ENCODE measurements at places on chromosomes 4 and X.

- no peak for DNase-seq
Observed at GRCh38 chr4:152700151-152700550, 20.4 kb upstream of the TMEM154 start.

GRCh38 chr4:168248176-168248710 lies 70.3 kb downstream of the DDX60 start:
- DNase-seq, result no peak

DNA sequence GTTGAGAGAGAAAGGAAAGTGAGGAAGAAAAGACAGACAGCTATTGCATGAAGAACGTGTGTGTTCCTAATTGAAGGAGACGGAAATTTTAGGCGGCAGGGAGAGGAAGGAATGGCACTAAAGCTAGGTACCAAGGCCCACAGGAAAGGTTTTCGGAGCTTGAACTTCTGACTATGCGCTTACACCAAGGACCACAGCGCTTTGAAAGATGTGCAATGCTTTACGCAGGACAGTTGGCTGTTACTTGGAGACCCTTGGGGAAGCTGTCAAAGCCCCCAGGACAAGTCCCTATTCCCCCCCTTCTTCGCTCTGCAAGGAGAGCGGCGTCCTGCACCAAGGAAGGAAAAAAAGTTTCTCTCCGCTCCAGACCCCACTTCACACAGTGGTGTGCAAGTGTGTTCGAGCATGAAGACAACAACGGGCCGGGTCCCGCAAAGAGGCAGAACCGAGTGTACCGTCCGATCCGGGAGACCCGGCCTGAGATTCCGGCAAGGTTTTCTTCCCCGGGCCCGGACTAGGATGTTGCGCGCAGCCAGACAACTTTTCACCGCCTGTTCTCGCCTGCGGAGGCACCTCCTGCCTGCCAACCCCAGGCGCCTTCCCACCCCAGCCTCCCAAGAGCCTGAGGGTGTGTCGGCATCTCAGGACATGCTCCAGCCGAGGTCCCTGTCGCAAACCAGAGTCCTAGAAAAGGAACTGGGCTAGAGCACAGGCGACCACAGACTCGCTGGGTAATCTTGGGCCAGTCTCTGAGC lies 896 bp downstream of the KDR start:
- no peak for DNase-seq

DNA sequence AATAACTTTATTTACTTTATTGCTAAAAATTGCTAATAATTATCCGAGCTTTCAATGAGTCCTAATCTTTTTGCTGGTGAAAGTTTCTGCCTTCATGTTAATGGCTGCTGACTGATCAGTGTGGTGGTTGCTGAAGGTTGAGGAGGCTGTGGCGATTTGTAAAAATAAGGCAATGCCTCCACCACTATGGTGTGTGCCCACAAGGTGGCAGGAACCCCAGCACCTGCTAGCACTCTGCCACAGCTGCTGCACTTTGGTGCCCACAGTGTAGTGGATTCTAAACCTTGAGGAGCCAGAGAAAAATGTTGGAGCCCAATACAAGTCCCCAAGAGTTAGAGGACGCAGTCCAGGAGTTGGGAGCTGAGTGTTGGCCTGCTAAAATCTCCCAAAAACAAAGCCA lies 1237.1 kb downstream of the PCDH19 start:
- no peak for DNase-seq

DNA sequence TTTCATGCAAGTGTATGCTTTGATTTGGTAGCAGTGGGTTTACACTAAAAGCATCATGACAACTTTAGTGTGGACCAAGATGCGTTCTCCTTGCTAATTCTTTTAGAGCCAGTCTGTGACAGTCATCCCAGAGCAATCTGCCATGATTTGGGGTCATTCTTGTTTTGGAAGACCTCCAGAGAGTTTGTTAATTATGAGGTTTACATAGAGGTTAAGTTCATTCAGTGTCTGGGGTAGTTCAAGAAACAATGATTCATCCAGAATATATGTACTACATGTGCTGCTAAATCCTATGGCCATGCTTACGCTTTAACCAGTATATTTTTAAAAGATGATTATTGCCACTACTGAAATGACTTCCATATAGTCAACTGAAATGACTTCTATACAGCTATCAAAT lies 328.5 kb upstream of the AGA start:
- DNase-seq, result no peak

- DNase-seq, result no peak
Observed at GRCh38 chr4:169379688-169380087, 108.9 kb upstream of the SH3RF1 start.

DNA sequence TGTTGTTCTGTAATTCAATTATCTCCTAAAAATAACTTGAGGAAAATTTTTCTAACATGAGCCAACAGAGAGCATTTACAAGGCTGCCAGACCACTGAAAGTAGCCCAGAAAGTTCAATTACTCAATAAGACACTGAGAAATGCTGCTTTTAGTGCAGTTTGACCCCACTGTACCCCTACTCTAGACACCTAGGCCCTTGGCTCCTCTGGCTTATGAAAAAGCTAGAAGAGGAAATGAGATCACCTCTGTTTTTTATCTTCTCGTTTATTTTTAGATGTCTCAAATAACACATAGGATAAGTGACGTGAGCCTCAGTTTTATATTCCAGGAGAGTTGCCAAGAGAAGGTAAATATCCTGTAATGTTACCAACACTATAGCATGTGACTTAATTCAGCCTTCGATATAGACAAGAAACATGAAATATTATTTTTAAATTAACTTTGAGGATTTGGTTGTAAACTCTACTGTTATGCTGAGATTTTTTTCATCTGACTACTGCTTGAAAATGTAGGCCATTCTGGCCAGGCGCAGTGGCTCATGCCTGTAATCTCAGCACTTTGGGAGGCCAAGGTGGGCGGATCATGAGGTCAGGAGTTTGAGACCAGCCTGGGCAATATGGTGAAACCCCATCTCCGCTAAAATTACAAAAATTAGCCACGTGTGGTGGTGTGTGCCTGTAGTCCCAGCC lies 24.4 kb downstream of the TNIP3 start:
- no peak for DNase-seq

- DNase-seq, result no peak
Observed at GRCh38 chr4:161894014-161894413, 269.8 kb downstream of the FSTL5 start.

- no peak for DNase-seq
Observed at GRCh38 chr4:29566371-29566770, 1153.8 kb upstream of the PCDH7 start.

DNA sequence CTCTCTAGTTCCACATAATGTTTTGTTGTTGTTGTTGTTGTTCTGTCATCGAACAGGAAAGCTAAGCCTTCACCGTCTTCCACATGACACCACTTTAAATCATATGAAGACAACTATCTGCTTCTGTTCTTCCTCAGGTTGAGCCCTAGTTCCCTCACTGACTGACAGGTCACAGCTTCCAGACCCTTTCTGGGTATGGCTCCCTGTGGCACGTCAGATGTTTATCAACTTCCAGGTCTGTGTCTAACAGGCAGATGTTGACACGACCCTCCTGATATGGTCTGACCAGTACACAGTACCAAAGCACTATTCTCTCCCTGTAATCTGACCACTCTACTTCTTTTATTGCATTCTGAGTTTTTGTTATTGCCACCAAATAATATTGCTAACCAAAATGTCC lies 51.4 kb downstream of the PRDM5 start:
- no peak for DNase-seq

DNA sequence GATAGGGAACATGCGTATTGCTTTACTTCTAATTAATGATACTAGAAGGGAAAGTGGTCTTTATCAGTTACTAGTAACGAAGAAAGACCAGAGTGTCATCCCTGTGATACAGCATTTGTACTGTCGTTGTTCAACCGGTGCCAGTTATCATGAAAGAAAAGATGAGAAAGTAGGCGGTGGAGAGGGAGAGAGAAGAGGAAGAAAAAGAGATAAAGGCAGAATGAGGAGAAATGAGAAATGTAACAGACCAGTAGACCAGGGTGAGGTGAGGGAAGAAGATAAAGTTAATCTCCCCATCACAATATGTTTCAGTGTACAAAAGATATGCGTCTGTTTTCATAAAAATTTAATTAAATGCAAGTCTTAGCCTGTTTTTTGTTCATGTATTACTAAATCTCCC lies 135.2 kb upstream of the HPGD start:
- DNase-seq, result no peak

GRCh38 chr4:183700407-183700806 lies 41.3 kb downstream of the TRAPPC11 start:
- DNase-seq, result no peak

GRCh38 chr4:1137850-1138249 lies 24.5 kb upstream of the RNF212 start:
- DNase-seq, result no peak

DNA sequence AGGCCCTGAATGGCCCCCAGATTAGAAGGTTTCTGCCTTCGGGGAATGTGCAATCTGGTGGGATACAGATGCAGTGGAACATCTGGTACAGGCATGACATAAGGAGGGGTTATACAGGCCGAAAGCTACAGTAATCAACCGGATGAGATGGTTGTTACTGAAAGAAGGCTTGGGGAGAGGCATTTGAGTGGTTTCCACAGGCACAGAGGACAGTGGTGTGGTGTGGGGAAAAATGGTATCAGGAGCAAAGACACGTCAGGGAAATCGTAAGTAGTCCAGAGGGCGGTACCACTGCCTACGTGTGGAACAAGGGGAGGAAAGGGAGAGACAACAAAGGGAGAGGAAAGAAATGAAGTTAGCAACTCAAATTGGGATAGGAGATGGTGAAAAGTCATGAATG lies 3.0 kb downstream of the PDLIM3 start:
- no peak for DNase-seq

GRCh38 chr4:23978002-23978401 lies 88.2 kb upstream of the PPARGC1A start:
- DNase-seq, result no peak

GRCh38 chr4:184237612-184238011 lies 19.9 kb upstream of the ENPP6 start:
- DNase-seq, result no peak

DNA sequence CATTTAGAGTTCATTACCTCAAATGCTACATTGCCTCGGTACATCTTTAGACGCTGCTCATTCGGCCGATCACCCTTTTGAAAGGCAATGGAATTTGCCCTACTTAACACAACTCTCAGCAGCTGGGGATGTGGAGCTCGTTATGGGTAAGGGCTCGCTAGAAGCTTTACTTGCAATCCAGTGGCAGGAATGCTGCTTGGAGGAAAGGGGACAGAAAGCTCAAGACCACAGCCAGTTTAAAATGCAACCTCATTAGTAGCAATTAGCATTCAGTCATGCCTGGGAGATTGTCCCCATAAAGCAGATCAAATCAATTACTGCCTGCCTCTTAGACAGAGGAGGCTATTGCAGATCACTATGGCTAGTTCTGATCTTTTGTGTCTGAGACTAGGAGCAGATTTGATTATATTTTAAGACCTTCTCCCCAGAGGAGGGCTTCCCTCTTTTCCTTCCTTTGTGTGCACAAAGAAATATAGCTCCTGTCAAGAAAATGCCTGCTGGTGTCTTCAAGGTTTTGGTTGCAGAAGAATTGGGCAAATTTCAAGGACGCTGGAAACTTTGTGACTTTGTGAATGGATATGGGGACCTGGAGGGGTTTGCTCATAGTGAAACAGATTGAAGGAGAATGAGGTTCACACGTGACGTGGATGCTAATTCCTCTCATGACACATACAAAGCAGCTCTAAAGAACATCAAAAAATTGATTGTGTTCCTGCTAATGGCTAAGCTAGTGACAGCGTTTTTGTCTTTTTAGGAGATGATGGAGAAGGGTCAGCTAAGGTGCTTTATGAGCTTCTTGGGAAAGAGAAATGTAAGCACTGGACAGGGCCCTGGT lies 237.5 kb upstream of the GLRA2 start:
- no peak for DNase-seq

- no peak for DNase-seq
Observed at GRCh38 chrX:39935411-39936064, 162.2 kb downstream of the BCOR start.

DNA sequence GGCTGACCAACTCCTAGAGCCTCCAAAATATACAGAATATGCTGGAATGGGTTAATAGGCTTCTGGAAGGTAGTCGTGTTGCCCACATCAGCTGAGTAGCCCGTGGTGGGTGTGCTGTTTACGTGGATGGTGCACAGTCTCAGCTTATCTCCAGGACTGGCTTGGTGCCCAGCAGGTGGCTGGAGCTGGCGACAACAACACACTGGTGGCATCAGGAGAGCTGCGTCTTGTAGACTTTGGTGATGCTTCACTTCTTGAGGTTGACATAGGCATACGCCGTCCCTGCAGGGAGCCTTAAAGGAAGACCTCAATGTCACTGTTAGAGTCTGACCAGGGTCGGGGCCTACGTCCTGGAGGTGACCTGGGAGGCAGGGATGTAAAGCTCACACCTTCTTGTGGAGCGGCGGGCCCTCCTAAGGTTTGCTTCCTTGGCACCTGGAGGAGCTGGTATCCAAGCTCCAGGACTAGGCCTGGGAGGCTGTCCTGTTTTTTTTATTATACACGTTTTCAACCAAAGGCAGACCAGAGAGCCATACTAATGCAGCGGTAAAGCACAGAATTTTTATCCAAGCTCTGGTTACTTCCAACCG lies 26.5 kb upstream of the RBMX start:
- DNase-seq, result no peak

DNA sequence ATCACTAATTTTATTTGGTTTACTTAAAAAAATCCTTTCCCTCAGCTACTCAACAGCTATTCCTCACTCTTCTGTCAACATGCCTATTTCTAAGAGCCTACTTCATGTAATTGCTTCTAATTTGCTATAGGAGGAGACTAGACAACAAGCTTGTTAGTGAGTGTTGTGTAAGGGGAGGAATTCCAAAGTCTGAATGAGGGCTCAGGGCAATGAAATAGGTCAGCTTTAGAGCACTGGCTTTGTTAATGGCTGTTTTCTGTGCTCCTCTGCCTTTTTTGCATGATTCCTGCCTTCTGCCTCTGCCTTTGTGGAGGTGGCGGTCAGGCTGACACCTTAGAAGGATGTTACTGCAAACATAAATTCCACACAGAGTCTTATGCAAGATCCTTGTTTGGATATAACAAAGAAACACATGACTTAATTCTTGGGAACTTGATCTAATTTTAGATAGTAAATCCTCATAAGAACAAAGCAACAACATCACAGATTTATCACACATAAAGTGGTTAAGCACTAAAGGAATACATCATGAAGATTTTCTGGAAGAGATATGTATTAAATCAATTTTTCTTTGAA lies 15.0 kb upstream of the PAGE1 start:
- no peak for DNase-seq

GRCh38 chrX:47644557-47645091 lies 5.7 kb downstream of the ELK1 start:
- DNase-seq, result no peak

DNA sequence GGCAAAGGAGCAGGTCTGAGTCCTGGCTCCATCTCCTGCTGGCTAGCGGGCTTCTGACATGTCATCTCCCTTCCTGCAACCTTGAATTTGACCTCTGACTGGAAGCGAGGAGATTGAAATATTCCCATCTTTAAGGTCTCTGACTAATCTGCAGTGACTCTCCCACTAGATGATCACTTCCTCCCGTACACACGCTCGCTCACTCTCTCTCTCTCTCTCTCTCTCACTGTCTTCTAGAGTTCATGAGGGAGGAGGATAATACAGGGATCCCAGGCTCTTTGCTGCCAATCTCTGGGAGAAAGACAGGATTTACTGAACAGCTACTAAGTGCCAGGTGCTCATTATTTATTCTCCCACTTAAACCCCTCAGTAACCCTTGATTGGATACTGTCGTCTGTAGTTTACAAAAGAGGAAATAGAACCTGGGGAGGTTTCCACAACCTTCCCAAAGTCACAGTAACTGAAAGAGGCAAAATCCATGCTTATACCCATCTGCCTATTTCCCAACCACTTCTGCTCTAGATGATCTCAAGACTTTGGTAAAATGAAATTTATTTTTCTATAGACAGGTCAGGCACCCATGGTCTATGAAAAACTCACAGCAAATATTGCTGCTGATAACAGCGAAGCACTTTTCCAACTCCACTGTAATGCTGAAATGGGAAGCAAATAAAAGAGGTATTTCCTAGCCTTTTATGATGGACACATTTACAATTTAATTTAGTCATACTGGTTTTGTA lies 193.5 kb upstream of the C1QTNF7 start:
- DNase-seq, result no peak
